ENCODE measurements at places on chromosomes 3 and 15. TPM values are rescaled to one million over a fixed set of nuclear protein-coding genes. Genes with fewer than 3 reads are reported as not detected.
A peak's percentile ranks its signal among the peaks of the same experiment; 100 is the strongest.

The FAM3D gene
- polyA plus RNA-seq = 0.22 TPM

- DNase-seq = peak; percentile 40
These were observed 12.4 kb upstream of the TTBK2 start for GRCh38 chr15:42932833-42933515.

- no peak for DNase-seq
These were observed 22.0 kb downstream of the GASK1A start for GRCh38 chr3:43001094-43001553.

DNA sequence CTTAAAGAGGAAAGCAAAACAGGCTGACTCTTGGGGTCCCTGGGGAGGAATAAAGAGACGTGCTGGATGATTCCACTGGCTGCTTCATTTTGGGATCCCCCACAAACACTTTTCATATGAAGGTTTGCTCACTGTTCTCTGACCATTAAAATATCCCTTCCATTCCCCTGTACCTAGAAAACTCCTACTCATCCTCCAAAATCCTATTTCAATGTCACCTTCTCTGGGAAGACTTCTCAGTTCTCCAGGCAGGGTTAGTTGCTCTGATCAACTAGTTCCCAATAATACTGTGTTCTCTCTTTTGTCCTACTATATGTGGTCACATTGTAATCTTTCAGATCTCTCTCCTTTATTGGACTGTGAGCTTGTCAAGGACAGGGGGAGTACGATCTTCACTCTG, 19.0 kb downstream of the LARP6 start:
- DNase-seq = no peak

- no peak for DNase-seq
These were observed 723.5 kb downstream of the NLGN1 start for GRCh38 chr3:174120997-174121396.

The GOLGA8R gene
- 0.14 TPM for polyA plus RNA-seq

DNA sequence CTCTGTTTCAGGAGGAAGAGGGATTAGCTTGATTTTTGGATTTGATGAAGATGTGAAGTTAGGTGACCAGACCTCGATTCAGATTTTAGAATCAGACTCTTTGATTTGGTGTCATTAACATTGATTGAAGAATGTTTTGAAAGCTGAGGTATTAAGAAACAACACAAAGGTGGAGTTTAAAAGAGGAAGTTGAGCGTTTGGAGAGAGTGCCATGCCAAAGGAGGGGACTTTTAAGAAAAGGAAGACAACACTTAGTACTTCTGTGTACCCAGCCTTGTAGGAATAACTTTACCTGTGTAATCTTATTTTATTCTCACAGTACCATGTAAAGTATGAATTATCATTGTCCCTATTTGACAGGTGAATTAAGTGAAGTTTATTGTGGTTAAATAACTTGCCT, 34.4 kb downstream of the PPARG start:
- no peak for DNase-seq

DNA sequence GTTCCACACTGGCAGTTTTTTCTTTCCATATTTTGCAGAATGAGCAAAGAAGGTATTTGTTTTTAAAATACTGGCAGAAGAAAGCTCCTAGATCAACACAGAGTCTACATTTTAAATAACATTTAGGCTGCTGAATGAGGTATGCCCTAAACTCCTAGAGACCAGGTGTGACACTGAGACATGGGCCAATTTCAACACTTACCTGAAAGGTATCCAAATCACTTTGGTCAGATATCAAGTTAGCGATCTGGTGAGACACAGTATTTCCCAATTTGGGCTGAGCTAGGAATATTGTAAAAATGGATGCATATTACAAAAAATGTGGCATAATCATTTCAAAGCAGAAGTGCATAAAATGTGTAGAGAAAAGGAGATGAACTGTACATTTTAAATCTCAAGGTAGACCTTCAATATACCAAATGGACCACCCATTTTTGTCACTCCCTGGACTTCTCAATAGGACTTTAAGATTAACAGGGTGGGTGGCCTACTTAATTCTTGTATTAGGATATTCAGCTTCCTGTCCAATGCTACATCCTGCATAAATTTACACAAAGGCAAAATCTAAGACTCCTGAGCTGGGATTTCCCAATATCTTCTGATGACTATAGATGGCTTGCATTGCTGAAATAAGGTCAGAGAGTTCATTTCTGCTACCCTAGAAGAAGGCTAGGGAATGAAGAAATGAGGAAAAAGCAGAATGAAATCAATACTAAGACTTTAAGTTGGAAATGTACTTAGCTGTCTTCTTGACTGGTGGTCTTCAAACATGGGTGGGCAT, 487.8 kb downstream of the FOXP1 start:
- no peak for DNase-seq

- no peak for DNase-seq
These were observed 7.3 kb downstream of the MYLK start for GRCh38 chr3:123876858-123877257.

The SI gene
- not detected for polyA plus RNA-seq

The C3orf85 gene
- not detected for polyA plus RNA-seq

DNA sequence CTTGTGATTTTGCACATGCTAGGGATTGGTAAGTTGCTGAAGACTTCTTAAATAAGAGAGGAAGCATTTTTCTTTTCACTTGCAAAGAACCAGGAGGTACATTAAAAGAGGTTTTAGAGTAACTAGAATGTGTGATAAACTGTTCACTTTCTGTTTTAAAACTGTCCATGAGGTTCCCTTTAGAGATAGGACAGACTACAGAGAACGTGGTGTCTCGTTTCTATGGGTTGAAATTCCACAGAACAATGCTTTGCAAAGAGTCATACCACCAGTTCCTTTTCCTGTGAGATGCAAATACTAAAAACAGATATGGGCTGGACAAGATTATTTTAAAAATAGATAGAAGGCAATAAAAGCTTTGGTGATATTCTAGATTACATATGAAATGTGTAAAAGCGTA, 372.8 kb downstream of the TIGIT start:
- peak; percentile 53 for DNase-seq

The LYZL4 gene
- 0.41 TPM for polyA plus RNA-seq

GRCh38 chr15:89361451-89362202, 27.0 kb upstream of the POLG start:
- peak; percentile 58 for DNase-seq

GRCh38 chr15:76376029-76376428, 39.5 kb downstream of the ISL2 start:
- no peak for DNase-seq

- DNase-seq = no peak
These were observed 293.3 kb downstream of the ZIC1 start for GRCh38 chr3:147702509-147702908.

DNA sequence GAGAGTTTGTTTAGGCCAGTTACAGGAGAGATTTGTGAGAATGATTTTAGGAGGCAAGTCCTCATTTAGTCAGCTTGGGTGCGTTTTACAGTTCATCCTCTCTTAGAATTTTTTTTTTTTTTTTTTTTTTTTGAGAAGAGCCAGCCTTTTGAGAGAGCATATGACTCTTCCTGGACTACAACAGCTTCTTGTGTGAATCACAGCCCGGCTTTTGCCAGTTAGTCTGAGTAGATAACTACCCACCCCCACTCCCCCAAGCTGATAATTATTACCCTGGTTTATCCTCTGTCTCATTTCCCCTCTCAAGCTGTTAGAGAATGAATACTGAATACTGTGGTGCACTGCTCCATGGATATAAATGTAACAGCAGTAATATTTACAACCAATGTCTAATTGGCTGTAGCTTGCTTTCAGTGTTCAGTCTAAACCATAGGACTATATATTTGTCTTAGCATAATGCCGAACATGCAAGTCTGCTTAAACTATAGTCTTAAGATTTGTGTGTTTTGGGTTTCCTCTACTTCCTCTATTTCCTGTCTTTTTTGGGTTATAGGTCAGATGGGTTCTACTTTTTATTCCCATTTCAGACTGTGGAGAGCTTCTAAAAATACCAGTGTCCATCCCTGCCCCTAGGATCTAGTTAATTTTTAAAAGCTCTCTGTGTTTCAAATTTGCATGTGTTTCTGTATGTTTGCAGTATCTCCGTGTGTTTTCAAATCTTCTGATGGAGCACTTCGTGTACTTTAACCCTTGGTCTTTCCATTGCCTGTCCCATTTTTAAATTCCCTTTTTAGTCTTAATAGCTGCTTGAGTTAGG, 8.0 kb downstream of the CHD2 start:
- DNase-seq = peak; percentile 86

The GPR87 gene
- not detected for polyA plus RNA-seq

The FOXB1 gene
- not detected for polyA plus RNA-seq

- DNase-seq = no peak
These were observed 485.5 kb upstream of the SUCLG2 start for GRCh38 chr3:68139897-68140296.

DNA sequence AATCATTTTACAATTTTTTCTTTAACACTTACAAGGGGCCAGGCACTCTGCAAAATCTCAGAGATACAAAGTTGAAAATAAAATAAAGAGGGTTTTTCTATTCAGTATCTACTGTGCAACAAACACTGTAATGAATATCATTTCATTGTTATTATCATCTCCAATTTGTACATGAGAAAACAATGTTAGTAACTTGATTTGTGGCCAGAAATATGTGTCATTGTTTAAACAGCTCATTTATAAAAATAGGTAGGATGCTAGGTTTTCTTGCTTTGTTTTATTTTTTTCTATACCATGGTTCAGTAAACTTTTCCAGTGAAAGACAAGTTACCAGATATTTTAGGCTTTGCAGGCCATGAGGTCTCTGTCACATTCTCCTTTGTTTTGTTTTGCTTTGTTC, 318.1 kb upstream of the UBE2E2 start:
- no peak for DNase-seq

DNA sequence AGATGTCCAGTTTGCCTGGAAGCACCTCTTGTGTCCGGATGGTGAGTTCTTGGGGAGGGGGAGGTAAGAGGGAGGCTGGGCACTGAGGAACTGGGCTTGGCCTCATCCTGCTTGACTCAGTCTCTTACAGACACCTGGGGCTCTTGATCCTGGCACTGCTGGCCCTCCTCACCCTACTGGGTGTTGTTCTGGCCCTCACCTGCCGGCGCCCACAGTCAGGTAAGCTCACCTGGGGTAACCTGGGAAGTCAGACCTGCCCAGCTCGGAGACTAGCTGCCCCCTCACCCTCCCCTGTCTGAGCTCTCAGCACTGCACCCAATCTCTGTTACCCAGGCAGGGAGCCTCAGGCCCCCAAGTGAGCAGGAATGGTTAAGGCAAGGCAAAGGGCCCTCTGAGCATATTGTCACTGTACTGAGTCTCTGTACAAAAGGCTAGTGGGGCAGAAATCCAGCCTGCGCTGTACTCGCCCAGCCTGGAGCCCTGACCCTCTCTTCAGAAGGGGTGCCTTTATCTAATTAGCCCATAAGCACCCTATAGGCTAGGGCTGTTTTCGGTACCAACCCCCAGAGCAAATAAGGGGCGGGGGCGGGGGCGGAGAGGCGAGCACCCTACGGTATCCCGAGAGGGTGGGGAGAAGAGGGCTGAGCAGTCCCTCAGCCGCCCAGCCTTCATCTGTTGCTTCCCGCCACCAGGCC, 2.2 kb upstream of the IL17RC start:
- no peak for DNase-seq

GRCh38 chr15:75208501-75209288, 7.0 kb downstream of the C15orf39 start:
- no peak for DNase-seq

GRCh38 chr3:72111265-72112205, 326.6 kb upstream of the PROK2 start:
- DNase-seq = no peak

The RBPMS2 gene
- 2.3 TPM for polyA plus RNA-seq

- no peak for DNase-seq
These were observed 102.5 kb upstream of the PDZRN3 start for GRCh38 chr3:73727117-73727821.

GRCh38 chr15:55916666-55917409, 76.6 kb downstream of the NEDD4 start:
- no peak for DNase-seq

The MLF1 gene
- polyA plus RNA-seq = 3.0 TPM

DNA sequence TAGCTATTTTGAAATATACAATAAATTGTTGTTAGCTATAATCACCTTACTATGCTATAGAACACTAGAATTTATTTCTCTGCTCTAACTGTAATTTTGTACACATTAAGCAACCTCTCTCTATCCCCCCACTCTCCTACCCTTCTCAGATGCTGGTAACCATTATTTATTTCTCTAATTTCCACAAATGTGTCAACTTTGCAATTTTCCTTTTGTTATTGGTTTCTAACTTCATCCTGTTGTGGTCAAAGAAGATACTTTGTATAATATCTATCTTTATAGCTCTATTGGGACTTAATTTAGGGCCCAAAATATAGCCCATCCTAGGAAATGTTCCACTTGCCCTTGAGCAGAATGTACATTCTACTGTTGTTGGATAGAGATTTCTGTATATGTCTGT, 229.3 kb downstream of the SATB1 start:
- no peak for DNase-seq

- no peak for DNase-seq
These were observed 222.1 kb downstream of the FHIT start for GRCh38 chr3:61029194-61029593.

- DNase-seq = no peak
These were observed 55.0 kb upstream of the NMNAT3 start for GRCh38 chr3:139732729-139733128.

The C3orf33 gene
- polyA plus RNA-seq = 2.3 TPM

The REC114 gene
- polyA plus RNA-seq = not detected

DNA sequence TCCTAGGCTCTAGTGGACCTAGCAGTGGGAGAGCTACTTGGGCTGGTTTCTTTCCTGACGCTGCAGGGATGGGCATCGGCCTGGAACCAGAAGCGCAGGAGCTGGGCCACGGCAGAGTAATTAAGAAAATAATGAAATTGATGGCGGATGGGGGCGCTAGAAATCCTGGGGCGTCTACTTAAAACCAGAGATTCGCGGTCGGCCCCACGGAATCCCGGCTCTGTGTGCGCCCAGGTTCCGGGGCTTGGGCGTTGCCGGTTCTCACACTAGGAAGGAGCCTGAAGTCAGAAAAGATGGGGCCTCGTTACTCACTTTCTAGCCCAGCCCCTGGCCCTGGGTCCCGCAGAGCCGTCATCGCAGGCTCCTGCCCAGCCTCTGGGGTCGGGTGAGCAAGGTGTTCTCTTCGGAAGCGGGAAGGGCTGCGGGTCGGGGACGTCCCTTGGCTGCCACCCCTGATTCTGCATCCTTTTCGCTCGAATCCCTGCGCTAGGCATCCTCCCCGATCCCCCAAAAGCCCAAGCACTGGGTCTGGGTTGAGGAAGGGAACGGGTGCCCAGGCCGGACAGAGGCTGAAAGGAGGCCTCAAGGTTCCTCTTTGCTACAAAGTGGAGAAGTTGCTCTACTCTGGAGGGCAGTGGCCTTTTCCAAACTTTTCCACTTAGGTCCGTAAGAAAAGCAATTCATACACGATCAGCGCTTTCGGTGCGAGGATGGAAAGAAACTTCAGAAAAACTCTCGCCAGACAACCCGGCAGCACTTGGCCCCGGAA, 6.1 kb downstream of the SOX14 start:
- DNase-seq = no peak

DNA sequence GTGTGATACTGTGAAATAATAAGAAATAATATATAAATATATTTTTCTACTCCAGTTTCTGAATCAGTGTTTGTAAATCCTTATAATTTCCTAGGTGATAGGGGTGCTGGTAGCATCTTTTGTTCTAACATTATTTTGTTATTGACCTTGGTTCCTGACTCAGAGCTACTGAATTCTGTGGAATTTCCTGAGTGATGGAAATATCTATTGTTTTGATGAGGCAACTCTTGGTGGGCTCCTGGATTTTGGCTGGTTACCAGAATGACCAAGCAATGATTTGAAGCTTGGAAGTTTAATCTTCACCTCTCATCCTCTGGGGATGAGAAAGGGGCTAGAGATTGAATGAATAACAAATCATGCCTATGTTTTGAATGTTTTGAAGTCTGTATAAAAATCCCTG, 377.3 kb downstream of the LPP start:
- peak; percentile 87 for DNase-seq

GRCh38 chr15:71508081-71508682, 302.2 kb upstream of the NR2E3 start:
- DNase-seq = no peak

The CACNA1D gene
- 0.06 TPM for polyA plus RNA-seq

The NT5DC2 gene
- polyA plus RNA-seq = 402 TPM

The CCRL2 gene
- polyA plus RNA-seq = 6.6 TPM

Data from endothelial cell of umbilical vein (primary cell).